Right ventricle myocardium inferior (tissue), 1 donor: ENCODE measurements at places on chromosomes 12 and 14. TPM values are rescaled to one million over a fixed set of nuclear protein-coding genes. Genes with fewer than 3 reads are reported as not detected.

Gene WNT1
- total RNA-seq: not detected

Gene PTGER2
- total RNA-seq: 0.76 TPM

Gene KRT8
- 117 TPM for total RNA-seq

Gene NINJ2
- 8.6 TPM for total RNA-seq

Gene FGD6
- total RNA-seq: 22.2 TPM
